Mesothelial cell of epicardium (in vitro differentiated cells): ENCODE measurements at places on chromosomes 11 and 22. TPM values are rescaled to one million over a fixed set of nuclear protein-coding genes. Genes with fewer than 3 reads are reported as not detected.

DNA sequence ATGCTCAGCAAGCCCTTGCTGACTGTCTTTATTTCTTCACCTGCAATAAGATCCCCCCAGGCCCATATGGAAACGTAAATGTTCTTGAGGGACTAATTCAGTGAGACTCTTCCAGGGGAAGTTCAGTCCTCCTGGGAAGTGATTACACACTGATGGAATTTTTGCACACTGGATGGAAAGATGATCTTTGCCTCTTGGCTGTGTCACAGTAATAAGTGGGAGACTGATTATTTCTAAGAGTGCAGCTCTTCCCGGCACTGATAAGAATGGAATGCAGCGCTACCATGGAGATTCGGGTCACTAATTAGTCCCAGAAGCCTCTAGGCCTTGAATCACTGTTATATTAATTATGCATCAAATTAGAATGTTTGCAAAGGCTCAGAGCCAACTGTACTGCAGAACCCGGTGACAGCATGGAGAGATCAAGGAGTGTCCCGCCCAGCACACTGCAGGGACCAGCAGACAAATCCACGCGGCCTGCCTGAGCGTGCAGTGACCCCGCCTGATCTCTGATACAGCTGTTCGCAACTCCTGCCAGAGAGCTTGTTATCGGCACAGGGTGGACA is 178.3 kb downstream of the SNX19 start:
- H3K27me3 ChIP-seq = no peaks in the 10 kb centered on the region
- H3K27ac ChIP-seq = peak overlapping the region; percentile 97
- DNase-seq = no peak

- no peak for DNase-seq
- H3K27ac ChIP-seq = no peak overlapping the region
- H3K4me3 ChIP-seq = no peak overlapping the region
- H3K36me3 ChIP-seq = peaks cover 4% of the 10 kb centered on the region
- peaks cover 6% of the 10 kb centered on the region for H3K4me1 ChIP-seq
Observed at GRCh38 chr11:80532633-80533232, 1091.9 kb upstream of the TENM4 start.

DNA sequence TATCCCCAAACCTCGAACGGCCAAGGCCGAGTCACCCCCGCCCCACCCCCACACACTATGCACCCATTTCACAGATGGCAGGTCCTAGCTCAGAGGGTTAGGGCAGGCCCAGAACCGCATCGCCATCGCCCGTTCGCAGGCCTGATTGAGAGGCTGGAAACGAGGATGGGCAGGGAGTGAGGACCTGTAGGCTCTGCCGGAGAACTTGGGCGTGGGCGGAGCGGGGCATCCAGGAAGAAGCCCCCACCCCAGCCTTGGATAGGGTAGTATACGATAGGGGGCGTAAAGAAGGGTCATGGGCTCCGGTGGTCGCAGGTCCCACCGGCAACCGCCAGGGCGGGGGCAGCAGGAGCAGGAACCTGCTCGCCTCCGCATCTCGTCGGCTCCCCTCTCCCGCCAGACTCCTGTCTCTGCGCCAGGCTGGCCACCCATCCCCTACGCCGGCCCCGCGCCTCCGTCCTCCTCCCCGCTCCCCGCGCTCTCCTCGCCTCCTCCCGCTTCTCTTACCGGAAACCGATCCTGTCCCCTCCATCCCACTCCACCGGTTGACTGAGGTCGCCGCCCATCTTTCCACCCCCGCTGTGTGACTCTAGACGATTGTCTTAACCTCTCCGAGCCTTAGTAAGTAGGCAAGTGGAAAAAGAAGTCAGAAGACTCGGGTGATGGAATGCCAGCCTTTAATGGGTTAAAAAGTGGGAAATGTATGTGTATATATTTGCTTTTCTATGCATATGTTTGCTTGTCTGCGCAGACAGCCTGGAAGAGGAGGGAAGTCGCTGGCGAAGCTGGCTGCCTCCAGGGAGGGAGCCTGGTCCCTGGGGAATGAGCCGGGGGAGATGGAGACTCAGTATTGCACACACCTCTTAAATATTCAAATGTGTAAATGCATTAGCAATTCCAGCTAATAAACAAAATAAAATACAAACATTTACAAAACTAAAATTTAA is 52.8 kb downstream of the CYTH4 start:
- peak overlapping the region; percentile 16 for H3K4me3 ChIP-seq
- no peaks in the 10 kb centered on the region for H3K36me3 ChIP-seq
- H3K4me1 ChIP-seq = peaks cover 9% of the 10 kb centered on the region
- DNase-seq = no peak
- H3K27me3 ChIP-seq = peaks cover 94% of the 10 kb centered on the region

DNA sequence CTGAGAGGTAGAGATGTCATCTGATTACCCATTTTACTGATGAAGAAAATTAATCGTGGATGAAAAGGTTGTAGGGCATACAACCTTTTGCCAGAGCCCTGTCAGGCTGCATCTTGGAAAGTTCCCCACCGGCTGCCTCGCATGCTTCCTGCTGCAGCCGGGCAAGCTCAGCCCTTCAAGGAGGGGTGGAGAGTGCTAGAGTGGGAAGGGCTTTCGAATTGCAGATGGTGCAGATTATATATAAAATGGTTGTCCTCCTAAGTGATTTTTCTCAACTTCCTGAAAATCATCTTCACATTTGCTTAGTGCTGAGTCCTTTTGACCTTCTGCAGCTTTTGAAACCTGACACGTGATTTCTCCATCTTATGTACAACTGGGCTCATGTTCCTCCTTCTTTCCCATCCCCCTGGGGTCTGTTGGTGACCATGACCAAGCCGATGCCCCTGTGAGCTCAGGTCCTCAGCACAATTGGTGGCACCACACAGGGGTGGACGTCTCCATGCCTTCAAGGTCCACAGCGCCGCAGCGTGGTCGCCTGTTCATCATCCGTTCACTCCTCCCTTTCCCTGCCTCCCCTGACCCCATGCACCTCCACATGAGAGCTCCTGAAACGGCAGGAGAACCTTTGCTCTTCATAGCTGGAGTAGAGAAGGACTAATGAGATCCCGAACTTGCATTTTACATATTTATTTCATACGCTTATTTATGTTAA is 47.6 kb upstream of the MYO18B start:
- peaks cover 28% of the 10 kb centered on the region for H3K4me1 ChIP-seq
- peaks cover 5% of the 10 kb centered on the region for H3K36me3 ChIP-seq
- no peaks in the 10 kb centered on the region for H3K27me3 ChIP-seq
- no peak overlapping the region for H3K27ac ChIP-seq
- DNase-seq = no peak
- H3K4me3 ChIP-seq = no peak overlapping the region

- no peaks in the 10 kb centered on the region for H3K36me3 ChIP-seq
- no peak overlapping the region for H3K4me3 ChIP-seq
- no peaks in the 10 kb centered on the region for H3K27me3 ChIP-seq
Observed at GRCh38 chr11:82194521-82194920, 539.1 kb downstream of the FAM181B start.

DNA sequence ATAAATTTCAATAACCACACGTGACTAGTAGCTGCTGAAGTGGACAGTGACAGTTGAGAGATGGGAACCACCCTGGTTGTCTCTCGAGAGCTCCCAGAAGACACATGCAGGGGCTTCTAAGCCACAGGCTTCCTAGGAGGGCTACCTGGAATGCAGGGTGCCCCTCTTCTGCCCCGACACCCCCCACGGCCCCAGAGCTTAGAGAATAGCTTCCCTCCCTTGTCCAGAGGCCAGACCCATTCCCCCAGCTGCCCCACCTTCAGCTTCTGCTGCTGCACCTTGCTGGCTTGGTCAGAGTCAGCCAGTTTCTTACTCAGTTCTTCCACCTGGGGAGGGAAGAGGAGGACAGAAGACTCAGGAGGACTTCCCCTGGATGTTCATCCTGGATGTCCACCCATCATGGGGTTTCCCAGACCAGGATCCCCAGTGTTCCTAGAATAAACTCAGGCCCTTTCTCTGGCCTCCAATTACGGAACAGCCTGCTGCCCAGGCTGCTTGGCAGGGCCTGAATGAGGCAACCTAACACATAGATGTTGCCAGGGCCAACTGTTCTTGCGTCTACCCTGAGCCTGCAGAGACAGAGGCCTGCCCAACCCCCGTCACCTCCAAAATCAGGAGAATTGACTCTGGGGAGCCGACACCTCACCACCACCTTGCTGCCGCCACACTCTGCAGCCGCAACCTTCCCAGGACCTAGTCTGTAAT is 12.0 kb downstream of the IL18BP start:
- no peak overlapping the region for H3K4me3 ChIP-seq
- no peak overlapping the region for H3K27ac ChIP-seq
- H3K4me1 ChIP-seq = no peaks in the 10 kb centered on the region
- no peak for DNase-seq

DNA sequence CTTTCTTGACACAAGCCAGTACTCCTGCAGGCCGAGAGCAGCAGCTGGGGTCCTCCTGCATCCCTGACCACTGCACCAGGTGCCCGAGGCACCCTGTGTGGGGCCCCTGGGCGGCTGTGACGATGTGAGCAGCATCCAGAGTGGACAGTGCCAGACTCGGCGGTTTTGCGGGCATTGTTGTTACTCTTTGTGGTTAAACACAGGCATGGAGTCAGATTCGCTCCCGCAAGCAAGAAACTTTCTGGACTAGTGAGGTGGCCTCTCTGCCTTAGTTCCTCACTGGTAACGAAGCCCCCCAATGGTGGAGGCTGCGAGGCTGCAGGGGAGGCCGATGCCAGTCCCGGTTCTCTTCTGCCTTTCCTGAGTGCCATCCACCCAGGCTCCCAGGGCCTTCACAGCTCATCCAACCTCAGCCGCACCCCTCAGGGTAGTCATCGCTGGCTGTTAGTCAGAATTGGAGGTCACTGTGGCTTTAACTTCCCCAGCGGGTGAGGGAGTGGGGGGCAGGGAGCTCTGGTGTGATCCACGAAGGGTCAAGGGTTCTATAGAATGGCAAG is 3.7 kb upstream of the CLDN5 start:
- peaks cover 59% of the 10 kb centered on the region for H3K27me3 ChIP-seq
- H3K27ac ChIP-seq = no peak overlapping the region
- no peak for DNase-seq

GRCh38 chr11:72305891-72306585 is 62.1 kb upstream of the PHOX2A start:
- no peak overlapping the region for H3K4me3 ChIP-seq

- H3K4me3 ChIP-seq = no peak overlapping the region
- H3K27me3 ChIP-seq = peaks cover 35% of the 10 kb centered on the region
- H3K4me1 ChIP-seq = peaks cover 2% of the 10 kb centered on the region
- DNase-seq = no peak
- H3K27ac ChIP-seq = no peak overlapping the region
Observed at GRCh38 chr11:82303671-82304070, 430.0 kb downstream of the FAM181B start.

DNA sequence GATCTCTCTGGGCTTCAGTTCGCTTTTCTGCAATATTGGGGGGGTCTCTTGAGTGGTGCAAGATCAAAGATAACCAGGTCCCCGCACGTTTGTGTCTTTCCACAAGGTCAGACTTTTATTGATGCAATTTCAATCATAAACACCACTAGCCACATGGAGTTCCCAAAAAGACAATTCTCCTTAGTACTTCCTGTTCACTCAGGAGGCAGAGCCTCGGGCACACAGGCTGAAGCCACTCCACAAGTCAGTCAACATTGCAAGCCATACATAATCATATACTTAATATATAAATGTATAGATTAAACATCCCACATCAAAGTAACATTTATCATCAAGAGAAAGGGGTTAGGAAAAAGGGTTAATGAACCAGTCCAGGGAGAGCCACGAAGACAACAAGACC is 12.0 kb downstream of the ST14 start:
- no peaks in the 10 kb centered on the region for H3K27me3 ChIP-seq
- no peak for DNase-seq
- H3K27ac ChIP-seq = no peak overlapping the region
- no peaks in the 10 kb centered on the region for H3K4me1 ChIP-seq

GRCh38 chr11:59012398-59013265 is 73.3 kb downstream of the GLYATL1 start:
- no peak overlapping the region for H3K27ac ChIP-seq
- peaks cover 73% of the 10 kb centered on the region for H3K27me3 ChIP-seq
- H3K4me1 ChIP-seq = no peaks in the 10 kb centered on the region
- H3K4me3 ChIP-seq = no peak overlapping the region
- DNase-seq = no peak

- H3K36me3 ChIP-seq = no peaks in the 10 kb centered on the region
- H3K27me3 ChIP-seq = no peaks in the 10 kb centered on the region
- DNase-seq = no peak
- H3K4me1 ChIP-seq = peaks cover 5% of the 10 kb centered on the region
- H3K4me3 ChIP-seq = no peak overlapping the region
- H3K27ac ChIP-seq = no peak overlapping the region
Observed at GRCh38 chr11:101034076-101034475, 95.5 kb downstream of the PGR start.

GRCh38 chr11:14967581-14968243 is 4.4 kb downstream of the CALCA start:
- H3K4me3 ChIP-seq = no peak overlapping the region
- no peak for DNase-seq
- no peaks in the 10 kb centered on the region for H3K36me3 ChIP-seq
- peaks cover 3% of the 10 kb centered on the region for H3K4me1 ChIP-seq

DNA sequence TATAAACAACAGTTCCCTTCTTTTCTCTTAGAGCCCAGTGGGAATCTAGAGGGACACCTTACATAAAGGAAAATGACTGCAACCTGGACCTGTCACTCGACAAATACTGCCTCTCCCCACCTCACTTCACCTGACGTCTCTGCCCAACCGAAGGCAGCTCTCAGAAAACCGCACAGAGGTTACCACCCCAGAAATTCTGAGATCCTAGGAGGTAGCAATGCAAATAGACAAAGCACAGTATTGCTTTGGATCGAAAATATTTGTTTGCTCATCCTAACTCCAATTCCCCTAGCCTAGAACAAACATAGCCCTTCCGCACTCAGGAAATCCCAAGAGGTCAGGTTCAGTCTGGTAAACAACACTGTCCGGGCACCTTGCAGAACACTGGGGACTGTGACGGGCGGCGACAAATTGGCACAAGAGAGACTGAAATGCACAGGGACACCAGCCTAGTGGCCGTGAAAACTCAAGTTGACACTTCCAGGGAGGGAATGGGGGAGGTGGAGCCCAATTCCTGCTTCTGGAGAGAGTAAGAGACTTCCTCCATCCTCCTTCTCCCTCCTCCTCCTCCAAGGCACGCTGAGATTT is 420 bp upstream of the TRIM44 start:
- peak overlapping the region; percentile 95 for H3K4me3 ChIP-seq
- peaks cover 30% of the 10 kb centered on the region for H3K4me1 ChIP-seq
- H3K27ac ChIP-seq = peak overlapping the region; percentile 99

MS4A3 gene
- total RNA-seq = not detected in 3 replicates

SEC14L2 gene
- total RNA-seq = 4.3 to 6.5 TPM (median 5.4 TPM) in 3 replicates

TMEM191B gene
- total RNA-seq = 1.5 to 2.1 TPM (median 1.8 TPM) in 3 replicates

CSF2RB gene
- 0.38 to 0.56 TPM (median 0.38 TPM) in 3 replicates for total RNA-seq

CRYBB2 gene
- not detected in 3 replicates for total RNA-seq

FXYD6 gene
- total RNA-seq = 114 to 125 TPM (median 116 TPM) in 3 replicates

BIK gene
- 8.0 to 9.9 TPM (median 9.3 TPM) in 3 replicates for total RNA-seq

OR5P2 gene
- total RNA-seq = 1.7 to 3.0 TPM (median 2.1 TPM) in 3 replicates

ZC3H12C gene
- 16.7 to 17.0 TPM (median 17.0 TPM) in 3 replicates for total RNA-seq

OR5B3 gene
- total RNA-seq = not detected in 3 replicates

SLC5A12 gene
- total RNA-seq = 4.5 to 4.7 TPM (median 4.6 TPM) in 3 replicates

ACTN3 gene
- 0.11 to 0.13 TPM (median 0.13 TPM) in 3 replicates for total RNA-seq

DYNC2H1 gene
- 17.4 to 19.3 TPM (median 18.0 TPM) in 3 replicates for total RNA-seq

KRTAP5-10 gene
- total RNA-seq = 0.22 to 0.32 TPM (median 0.31 TPM) in 3 replicates

SCGB1D2 gene
- not detected in 3 replicates for total RNA-seq

SERHL2 gene
- 2.5 to 3.0 TPM (median 2.6 TPM) in 3 replicates for total RNA-seq
